Activated T-cell treated with anti-CD3 and anti-CD28 coated beads for 1 hour (primary cell): ENCODE measurements at places on chromosomes 12 and 14.

DNA sequence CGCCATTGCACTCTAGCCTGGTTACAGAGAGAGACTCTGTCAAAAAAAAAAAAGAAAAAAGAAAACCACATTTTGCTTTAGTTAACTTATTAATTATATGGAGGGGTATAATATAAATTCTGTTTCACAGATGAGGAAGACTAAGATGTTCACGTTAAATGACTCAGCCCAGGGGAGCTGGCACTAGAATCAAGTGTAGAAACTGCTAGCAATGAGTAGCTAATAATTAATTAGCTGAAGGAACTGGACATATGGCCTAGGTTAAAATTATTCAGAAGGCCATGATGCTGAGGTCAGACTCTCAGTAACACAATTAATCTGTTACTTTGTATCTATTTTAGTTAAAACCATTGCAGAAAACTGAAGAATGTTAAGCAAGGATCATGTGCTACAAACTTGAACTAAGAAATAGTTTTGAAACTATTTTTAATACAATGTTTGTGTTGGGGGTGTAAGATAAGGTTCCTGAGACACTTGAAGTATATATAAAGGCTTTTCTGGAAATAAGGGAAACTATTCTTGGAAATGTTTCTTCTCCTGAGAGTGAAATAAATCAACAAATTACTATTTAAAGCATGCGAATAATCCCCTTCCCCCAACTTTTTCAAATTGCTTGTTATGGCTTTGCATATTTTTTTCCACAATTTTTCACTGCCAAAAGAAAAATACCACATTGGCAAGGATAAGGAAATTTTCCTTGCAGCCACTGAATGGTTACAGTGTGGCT, 589.3 kb downstream of the SOX5 start:
- DNase-seq = no peak

- no peak for DNase-seq
Measured at GRCh38 chr14:78103271-78103670, 66.9 kb upstream of the NRXN3 start.

- no peak for DNase-seq
Measured at GRCh38 chr12:57320639-57321038, 69.7 kb upstream of the STAC3 start.

DNA sequence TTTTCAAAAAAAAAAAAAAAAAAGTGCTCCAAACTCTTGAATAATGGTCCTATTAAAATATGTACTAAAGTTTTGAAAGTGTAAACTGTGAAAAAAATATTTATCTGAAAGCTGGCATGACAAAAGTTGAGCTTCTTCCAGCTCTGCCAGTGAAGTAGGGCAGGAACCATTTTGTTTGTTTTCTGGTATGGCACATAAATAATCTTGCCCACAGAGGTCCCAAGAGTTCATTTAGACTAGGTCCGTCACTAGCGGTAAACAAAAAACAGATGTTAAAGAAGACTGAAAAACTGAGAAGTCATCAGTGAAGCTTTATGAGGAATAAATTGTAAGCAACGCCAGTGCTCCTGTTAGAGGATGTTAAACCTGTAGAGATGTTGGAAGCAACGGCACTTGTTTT, 7.0 kb downstream of the ERP27 start:
- DNase-seq = no peak

DNA sequence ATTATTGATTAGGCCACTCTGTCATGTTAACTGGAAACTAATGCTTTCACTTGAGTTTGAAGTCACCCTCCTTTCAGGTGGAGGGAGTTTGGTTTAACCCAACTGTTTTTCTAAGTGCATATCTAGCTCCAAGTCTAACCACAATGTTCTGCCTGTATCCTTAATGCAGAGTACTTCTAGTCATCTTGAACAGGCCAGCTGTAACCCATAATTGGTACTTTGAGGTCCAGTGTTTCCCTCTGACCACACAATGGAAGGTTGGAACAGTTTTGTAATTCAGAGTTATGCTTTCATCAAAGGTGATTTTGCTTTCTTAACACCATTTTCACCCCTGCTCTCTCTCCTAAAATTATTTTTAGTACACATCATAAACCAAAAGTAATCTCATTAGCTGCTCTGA, 237.2 kb upstream of the DCN start:
- DNase-seq = no peak
